ENCODE measurements at places on chromosomes 16 and 17. TPM values are rescaled to one million over a fixed set of nuclear protein-coding genes. Genes with fewer than 3 reads are reported as not detected.

GRCh38 chr16:19853742-19854542, 30.7 kb downstream of the GPRC5B start:
- H3K4me3 ChIP-seq, result no peak overlapping the region
- DNase-seq, result no peak
- H3K27me3 ChIP-seq, result peaks cover 2% of the 10 kb centered on the region
- H3K27ac ChIP-seq, result no peak overlapping the region

DNA sequence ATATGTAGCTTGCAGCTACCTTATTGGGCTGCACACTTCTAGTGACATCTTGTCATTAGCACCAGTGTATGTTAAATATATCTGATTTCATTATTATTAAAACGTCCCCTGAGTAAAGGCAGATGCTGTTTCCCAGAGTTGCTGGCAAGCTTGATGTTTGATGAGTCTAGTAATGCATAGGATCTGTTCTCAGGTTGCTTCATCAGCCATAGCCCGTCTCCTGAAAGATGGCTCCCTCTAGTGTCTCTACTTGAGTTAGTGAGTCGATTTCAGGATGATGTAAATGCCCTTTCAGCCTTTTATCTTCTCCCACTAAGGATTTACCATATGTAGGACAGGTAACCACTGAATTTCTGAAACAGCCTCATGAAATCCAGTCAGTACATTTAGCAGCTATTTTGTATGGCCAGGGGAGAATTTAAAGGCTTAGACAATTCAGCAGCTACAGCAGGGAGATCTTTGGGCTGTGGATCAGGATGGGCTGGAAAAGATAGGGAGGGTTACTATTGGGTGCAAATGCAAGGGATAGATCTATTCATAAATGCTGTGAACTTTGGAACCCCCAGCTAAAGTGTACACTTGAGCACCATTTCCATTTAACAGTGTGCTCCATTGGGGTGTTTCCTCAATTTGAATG, 376.3 kb downstream of the CNTNAP4 start:
- H3K27ac ChIP-seq, result no peak overlapping the region
- DNase-seq, result no peak
- no peaks in the 10 kb centered on the region for H3K36me3 ChIP-seq
- no peaks in the 10 kb centered on the region for H3K27me3 ChIP-seq
- H3K4me3 ChIP-seq, result no peak overlapping the region
- H3K4me1 ChIP-seq, result no peaks in the 10 kb centered on the region

- H3K27me3 ChIP-seq, result no peaks in the 10 kb centered on the region
- no peaks in the 10 kb centered on the region for H3K36me3 ChIP-seq
- DNase-seq, result no peak
- H3K4me1 ChIP-seq, result no peaks in the 10 kb centered on the region
These were observed 163.8 kb downstream of the GSG1L start for GRCh38 chr16:27899736-27900135.

DNA sequence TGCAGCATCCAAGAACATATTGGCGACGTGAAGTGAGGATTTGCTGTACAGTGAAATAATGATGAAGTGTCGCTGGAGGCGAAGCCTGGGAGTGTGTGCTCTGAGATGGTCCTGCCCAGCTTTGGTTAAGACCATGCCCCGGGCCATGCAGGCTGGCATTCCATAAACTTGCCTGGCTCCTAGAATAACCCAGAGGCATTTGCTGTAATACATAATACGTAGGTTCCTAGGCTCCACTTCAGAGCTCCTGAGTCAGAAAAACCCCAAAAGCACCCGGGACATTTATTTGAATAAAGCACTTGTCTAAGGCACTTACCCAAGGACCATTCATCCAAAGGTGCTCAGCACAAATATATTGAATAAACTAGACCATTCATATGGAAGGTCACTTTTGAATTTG, 279.3 kb downstream of the ABCC12 start:
- no peak overlapping the region for H3K27ac ChIP-seq
- H3K4me1 ChIP-seq, result no peaks in the 10 kb centered on the region
- H3K36me3 ChIP-seq, result no peaks in the 10 kb centered on the region
- H3K4me3 ChIP-seq, result no peak overlapping the region

- no peak overlapping the region for H3K4me3 ChIP-seq
- peaks cover 44% of the 10 kb centered on the region for H3K36me3 ChIP-seq
- DNase-seq, result no peak
- H3K27ac ChIP-seq, result no peak overlapping the region
These were observed 26.7 kb upstream of the MRC2 start for GRCh38 chr17:62600805-62601204.

DNA sequence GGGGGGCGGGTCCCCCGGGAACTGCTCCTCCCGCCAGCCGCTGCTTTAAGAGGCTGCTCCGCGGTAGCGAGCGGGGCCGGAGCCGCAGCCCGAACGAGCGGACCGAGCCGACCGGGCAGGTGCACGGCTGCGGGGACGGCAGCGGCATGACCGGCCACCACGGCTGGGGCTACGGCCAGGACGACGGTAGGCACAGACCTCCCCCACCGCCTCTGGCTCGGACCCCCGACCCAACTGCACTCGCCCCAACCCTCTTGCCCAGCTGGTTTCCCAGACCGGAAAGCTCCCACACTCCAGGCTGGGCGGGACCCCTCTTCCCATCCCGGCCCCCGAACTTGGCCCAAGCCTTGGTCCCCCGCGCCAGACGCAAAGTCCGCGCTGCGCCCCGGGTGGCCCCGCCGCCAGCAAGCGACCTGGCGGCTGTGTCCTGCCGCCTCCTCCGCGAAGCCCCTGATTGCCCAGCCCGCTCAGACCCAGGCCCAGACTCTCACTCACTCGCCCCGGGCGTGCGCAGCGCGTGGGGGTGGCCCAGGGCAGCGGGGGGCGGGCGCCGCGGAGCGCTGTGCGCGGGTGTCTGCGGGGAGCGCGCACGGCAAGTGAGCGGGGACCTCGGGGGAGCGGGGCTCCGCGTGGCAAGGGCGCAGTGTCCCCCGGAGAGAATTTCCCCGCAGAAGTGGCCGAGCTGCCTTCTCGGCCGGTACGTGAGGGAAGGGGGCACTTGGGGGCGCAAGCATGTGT, at the start of gene CA7:
CA7 (plus strand) TSS at position 73 of the 738 bp plus-strand sequence; CDS start at position 147, 74 bp downstream.
- H3K36me3 ChIP-seq, result no peaks in the 10 kb centered on the region
- no peak for DNase-seq
- peaks cover 50% of the 10 kb centered on the region for H3K27me3 ChIP-seq

DNA sequence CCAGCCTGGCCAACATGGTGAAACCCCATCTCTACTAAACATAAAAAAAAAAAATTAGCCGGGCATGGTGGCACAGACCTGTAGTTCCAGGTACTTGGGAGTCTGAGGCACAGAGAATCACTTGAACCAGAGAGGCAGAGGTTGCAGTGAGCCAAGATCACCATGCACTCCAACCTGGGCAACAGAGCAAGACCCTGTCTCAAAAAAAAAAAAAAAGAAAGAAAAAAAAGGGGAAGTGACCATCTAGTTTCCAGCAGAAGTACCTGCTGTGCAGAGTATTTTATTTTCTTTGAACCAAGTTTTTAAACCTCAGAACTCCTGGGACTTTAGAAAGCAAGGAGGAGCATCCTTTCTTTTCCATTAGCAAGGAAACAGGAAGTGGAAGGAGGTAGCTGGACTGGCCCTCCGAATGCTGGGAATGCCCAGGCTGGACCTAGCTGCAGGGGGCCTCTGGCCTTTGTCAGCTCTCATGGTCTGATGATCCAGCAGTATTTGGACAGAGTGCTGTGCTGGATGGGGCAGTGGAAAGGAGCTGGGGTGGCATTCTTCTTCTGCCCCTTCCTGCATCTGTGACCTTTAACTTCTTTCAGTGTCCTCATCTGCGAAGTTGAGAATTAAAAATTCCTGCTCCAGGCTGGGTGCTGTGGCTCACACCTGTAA, 6.6 kb downstream of the GID4 start:
- no peak overlapping the region for H3K4me3 ChIP-seq
- no peak for DNase-seq
- peaks cover 7% of the 10 kb centered on the region for H3K36me3 ChIP-seq
- H3K27me3 ChIP-seq, result no peaks in the 10 kb centered on the region
- H3K4me1 ChIP-seq, result peaks cover 22% of the 10 kb centered on the region
- no peak overlapping the region for H3K27ac ChIP-seq

DNA sequence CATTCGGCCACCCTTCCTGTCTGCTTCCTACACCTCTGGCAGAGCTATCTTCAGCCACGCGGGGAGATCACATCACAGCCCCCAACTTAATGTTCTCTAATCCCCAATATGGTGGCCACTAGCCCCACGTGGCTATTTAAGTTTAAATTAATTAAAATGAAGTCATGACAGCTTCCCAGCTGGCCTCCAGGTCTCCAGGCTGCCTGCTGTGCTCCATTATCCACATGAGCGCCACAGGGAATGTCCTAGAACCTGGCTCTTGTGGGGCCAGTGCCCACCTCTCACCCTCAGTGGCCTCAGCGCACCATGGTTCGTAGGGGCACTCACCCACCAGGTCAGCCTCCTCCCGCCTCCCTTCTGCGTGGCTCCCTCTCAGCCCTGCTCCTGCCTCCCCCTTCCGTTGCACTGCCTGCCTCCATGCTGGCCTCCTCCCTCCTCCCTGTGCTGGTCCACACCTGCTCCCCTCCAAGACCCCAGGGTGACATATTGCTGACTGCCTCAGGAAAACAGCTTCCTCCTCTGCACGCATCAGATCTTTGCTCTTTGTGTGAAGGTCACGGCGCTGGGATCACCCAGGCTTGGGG, 47.7 kb downstream of the IRF8 start:
- no peak overlapping the region for H3K27ac ChIP-seq
- peaks cover 10% of the 10 kb centered on the region for H3K4me1 ChIP-seq
- H3K4me3 ChIP-seq, result no peak overlapping the region
- DNase-seq, result no peak
- H3K36me3 ChIP-seq, result no peaks in the 10 kb centered on the region

DNA sequence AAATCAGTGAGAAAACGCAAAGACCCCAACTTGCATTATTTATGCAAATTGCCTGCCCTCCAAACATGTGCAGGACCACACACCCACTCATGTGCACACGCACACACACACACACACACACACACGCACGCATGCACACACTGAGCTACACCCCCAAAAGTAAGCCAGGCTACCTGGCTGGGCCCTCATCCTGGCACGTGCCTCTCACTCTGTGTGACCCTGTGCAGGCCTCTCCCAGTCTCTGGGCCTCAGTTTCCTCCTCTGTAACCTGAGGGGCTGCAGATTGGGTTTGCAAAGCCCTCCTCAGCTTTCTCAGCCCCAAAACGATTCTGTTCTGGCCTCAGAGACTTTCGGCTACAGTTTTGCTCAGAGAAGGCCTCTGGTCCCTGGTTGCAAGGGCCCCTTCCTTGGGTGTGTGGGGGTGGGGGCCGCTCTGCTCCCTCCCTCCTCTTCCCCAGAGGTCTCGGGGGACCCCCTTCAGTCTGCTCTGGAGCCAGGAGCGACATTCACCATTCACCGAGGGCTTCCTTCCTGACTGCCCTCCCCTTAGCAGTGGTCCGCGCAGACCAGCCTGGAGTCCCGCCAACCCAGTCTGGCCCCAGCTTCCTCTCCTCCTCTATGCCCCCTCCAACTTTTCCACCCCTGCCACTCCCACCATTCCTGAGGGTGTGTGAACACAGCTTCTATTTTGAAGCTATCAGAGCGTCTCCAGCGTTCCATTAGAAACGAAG, 5.4 kb upstream of the PIK3R6 start:
- H3K36me3 ChIP-seq, result peaks cover 7% of the 10 kb centered on the region
- H3K27me3 ChIP-seq, result no peaks in the 10 kb centered on the region
- H3K4me3 ChIP-seq, result no peak overlapping the region
- no peak overlapping the region for H3K27ac ChIP-seq
- no peak for DNase-seq
- H3K4me1 ChIP-seq, result peaks cover 20% of the 10 kb centered on the region

DNA sequence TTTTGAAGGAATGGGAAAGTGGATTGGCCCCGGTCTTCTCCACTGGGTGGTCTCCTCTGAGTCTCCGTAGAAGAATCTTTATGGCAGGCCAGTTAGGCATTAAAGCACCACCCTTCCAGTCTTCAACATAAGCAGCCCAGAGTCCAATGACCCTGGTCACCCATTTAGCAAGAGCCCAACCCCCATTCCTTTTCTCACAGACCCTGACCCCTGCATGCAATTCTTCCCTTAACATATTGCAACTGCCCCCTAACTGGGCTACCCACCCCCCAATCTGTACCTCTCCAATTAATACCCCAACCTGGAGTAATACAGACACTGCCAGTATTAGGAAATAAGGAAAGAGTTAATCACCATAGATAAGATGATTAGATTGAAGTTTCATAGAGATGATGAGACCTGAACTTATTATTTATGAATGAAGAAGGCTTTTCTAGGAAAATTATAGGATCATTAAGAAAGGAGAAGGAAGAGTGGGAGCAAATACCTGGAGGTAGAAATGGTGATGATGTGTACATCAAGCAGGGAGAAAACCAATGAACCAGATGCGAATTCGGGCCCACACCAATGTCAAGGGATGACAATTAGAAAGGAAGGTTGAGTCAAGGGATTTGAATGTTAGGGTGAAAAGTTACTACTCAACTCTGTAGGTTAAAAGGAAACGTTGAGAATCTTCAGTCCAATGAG, 2.4 kb downstream of the CCL2 start:
- H3K4me3 ChIP-seq, result no peak overlapping the region
- H3K36me3 ChIP-seq, result no peaks in the 10 kb centered on the region
- H3K27me3 ChIP-seq, result peaks cover 84% of the 10 kb centered on the region
- peaks cover 19% of the 10 kb centered on the region for H3K4me1 ChIP-seq
- H3K27ac ChIP-seq, result no peak overlapping the region

- peak within 1 kb of the TSS; percentile 96 for H3K27ac ChIP-seq
- H3K27me3 ChIP-seq, result no peaks in the 10 kb centered on the region
- peak; percentile 93 for DNase-seq
- peaks cover 45% of the 10 kb centered on the region for H3K36me3 ChIP-seq
- H3K4me1 ChIP-seq, result peaks cover 52% of the 10 kb centered on the region
- peak within 1 kb of the TSS; percentile 98 for H3K4me3 ChIP-seq
These were observed at the start of gene SUPT4H1 for GRCh38 chr17:58351831-58352595. SUPT4H1 (minus strand) TSS chr17:58352201; CDS start chr17:58352135, 66 bp downstream.

- DNase-seq, result no peak
- no peaks in the 10 kb centered on the region for H3K27me3 ChIP-seq
- peaks cover 77% of the 10 kb centered on the region for H3K4me1 ChIP-seq
These were observed 3.6 kb upstream of the POLG2 start for GRCh38 chr17:64500487-64500859.

DNA sequence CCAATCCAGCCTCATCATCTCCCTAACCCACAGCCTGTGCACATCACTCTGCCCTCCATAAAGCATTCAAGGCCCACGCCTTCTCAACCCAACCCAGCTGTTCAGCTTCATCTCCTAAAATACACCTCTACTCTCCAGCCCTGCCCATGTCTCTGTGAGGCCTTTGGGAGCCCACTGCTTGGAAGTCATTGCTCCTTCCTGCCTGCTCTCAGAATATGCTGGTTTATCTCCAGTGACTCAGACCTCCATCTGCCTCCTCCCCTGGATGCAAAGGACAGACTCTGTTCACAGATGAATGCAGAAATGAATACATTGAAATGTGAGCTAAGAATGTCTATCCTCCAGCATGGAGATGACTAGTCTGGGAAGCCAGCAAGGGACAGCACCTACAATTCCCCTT, 19.0 kb downstream of the KCNG4 start:
- peaks cover 3% of the 10 kb centered on the region for H3K27me3 ChIP-seq
- no peaks in the 10 kb centered on the region for H3K36me3 ChIP-seq

TMEM100 gene
- not detected for total RNA-seq

CCL16 gene
- not detected for total RNA-seq

TMEM235 gene
- not detected for total RNA-seq

SMTNL2 gene
- total RNA-seq, result not detected

VPS35L gene
- 43.4 TPM for total RNA-seq

GDPD1 gene
- 2.9 TPM for total RNA-seq

POLR3E gene
- 56.5 TPM for total RNA-seq

UNC45B gene
- total RNA-seq, result 0.06 TPM

MKS1 gene
- total RNA-seq, result 17.8 TPM

ITGB4 gene
- 1.0 TPM for total RNA-seq
